ENCODE measurements at places on chromosomes 12 and 14. TPM values are rescaled to one million over a fixed set of nuclear protein-coding genes. Genes with fewer than 3 reads are reported as not detected.

DNA sequence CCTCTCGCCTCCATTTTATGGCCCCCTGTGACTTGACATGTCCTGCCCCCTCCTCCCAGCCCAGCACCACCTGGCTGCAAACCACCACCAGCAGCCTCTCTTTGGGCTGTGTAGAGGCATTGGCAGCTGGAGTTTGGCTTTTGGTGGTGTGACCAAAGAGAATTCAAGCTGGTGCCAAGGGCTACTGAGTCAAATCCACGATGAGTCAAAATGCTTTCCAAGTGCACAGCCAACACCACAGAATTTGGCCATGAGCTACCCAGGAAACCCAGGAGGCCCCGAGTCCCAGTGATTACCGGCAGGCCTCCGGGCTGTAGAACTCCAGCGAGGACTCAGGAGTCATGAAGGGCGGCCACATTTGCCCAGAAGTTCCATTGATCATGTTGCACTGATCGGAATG is 53.8 kb downstream of the SCARB1 start:
- DNase-seq = peak; percentile 81

DNA sequence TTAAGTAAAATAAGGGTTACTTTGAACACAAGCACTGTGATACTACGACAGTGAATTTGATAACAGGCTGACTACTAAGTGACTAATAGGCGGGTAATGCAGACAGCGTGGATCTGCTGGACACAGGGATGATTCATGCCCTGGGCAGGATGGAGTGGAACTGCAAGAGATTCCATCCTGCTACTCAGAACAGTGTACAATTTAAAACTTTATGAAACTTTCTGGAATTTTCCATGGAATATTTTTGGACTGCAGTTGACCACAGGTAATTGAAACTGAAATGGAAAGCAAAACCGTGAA is 46.0 kb downstream of the YEATS4 start:
- peak; percentile 97 for DNase-seq

GRCh38 chr12:88351146-88351545 is 209.0 kb downstream of the TMTC3 start:
- DNase-seq = peak; percentile 31

DNA sequence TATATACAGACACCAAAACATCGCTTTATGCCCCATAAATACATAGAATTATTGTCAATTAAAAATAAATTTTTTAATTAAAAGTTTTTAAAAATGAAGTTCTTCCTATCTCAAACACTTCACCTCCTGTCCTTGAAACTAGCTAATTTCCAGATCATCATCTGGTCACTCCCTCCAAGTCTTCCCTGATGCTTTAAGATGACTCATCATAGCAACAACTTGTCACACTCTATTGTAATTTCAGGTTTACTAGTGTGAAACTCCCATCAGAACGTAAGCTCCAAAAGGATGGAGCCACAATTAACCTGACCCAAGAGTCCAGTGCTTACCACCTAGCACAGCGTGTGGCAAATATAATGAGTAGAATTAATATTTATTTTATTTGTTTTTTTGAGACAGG is 16.3 kb downstream of the GXYLT1 start:
- peak; percentile 68 for DNase-seq

- no peak for DNase-seq
Observed at GRCh38 chr14:22565391-22565945, 23.6 kb downstream of the DAD1 start.

Gene RNASE1
- not detected for total RNA-seq

Gene PLEKHD1
- not detected for total RNA-seq
